Activated naive CD8-positive, alpha-beta T cell treated with anti-CD3 and anti-CD28 coated beads for 36 hours (primary cell): ENCODE measurements at places on chromosomes 1 and 21. TPM values are rescaled to one million over a fixed set of nuclear protein-coding genes. Genes with fewer than 3 reads are reported as not detected.

SPRR2F gene
- not detected for total RNA-seq

GRCh38 chr1:64167176-64167575 lies 36.2 kb upstream of the UBE2U start:
- no peak for DNase-seq

EFNA1 gene
- total RNA-seq: 0.74 TPM

DNA sequence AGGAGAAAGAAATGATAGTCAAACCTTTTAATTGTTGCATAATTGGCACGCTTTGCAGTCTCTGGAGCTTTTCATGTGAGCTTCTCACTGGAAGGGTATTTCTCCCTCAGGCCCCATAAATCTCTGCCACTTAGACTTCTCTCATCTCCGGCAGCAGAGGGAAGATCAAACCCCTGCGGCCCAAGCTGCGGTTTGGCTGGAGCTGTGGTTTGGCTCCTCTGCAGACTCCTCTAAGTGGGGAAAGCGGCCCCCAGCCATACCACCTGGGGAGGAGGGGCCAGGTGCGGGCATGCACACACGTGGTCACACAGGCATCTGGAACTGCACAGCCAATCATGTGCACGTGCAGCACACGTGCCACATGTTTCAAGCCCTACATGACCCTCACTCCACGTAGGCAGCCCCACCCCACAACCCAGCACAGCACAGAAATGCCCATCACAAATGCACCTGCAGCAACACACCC lies 58.3 kb downstream of the UBE2T start:
- DNase-seq: peak; percentile 17

PLPPR5 gene
- not detected for total RNA-seq

ID3 gene
- 59.1 TPM for total RNA-seq

GRCh38 chr21:46110499-46111192 lies 12.7 kb downstream of the COL6A2 start:
- DNase-seq: no peak

GRCh38 chr1:205936311-205936710 lies 6.9 kb downstream of the SLC26A9 start:
- DNase-seq: no peak

- no peak for DNase-seq
Observed at GRCh38 chr1:208924928-208925327, 658.6 kb upstream of the CAMK1G start.

DNA sequence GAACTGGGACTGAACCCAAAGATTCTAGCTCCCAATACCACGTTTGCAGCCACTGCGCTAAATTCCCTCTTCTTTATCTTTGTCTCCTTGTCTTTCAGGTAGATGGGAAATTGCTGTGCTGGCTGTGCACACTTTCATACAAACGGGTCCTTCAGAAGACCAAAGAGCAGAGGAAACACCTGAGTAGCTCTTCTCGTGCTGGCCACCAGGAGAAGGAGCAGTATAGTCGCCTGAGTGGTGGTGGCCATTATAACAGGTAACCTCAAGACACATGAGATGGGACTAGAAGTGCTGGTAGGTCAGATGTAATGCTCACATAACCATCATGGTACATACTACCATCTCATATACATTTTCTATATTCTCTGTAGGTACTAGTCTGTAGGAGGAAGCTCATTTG lies 18.8 kb downstream of the FAM76A start:
- DNase-seq: no peak

- DNase-seq: no peak
Observed at GRCh38 chr1:62654744-62655143, 33.4 kb downstream of the DOCK7 start.

RBBP4 gene
- total RNA-seq: 317 TPM

GRCh38 chr1:10897321-10897980 lies 101.0 kb upstream of the CASZ1 start:
- no peak for DNase-seq
